Hematopoietic multipotent progenitor cell (in vitro differentiated cells): ENCODE measurements at places on chromosomes 13 and 19.

- DNase-seq, result no peak
These were observed 20.9 kb upstream of the C1QTNF9B start for GRCh38 chr13:23918208-23918607.

- no peak for DNase-seq
These were observed 263.6 kb downstream of the OXGR1 start for GRCh38 chr13:96730676-96731075.

GRCh38 chr13:114161644-114162532 is 17.2 kb upstream of the CFAP97D2 start:
- no peak for DNase-seq

GRCh38 chr19:14418856-14419105 is 360 bp downstream of the DDX39A start:
- DNase-seq, result no peak

DNA sequence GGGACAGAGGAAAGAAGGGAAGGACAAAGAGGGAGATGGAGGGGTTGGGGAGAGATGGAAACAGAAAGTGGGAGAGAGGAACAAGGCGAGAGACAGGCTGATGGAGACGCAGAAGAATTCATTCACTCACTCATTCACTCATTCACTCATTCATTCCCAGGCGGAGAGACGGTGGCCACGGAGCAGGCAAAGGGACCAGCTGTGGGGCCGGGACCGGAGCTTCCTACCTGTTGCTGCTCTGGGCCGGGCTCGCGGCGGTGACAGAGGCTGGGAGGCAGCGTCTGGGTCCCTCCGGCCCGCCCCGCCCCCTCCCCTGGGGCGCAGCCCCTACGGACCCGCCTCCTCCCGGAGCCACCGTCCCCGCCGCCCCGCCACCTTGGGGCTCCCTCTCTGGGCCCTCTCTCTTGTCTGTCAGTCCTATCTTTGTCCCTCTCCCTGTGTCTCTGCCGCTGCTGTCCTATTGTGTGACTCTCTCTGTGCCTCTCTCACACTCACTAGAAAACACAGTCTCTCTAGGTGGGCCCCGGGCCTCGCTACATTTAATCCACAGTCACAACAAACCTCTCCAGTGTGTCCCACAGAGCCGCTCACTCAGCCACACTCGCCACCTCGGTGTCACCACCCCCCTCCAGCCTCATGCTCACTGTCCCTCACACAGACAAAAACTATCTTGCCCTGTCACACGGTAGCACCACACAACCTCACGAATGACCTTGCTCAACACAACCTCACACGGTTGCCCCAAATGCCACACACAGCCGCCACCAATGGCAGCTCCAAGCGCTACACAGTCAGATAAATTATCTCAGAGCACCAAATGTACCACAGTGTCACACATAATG is at the start of gene GNG8:
Gene GNG8 (minus strand): TSS at position 283 of the 842 bp plus-strand sequence. CDS start 1,520 bp downstream, outside the sequence.
- DNase-seq, result peak; percentile 35

GRCh38 chr19:31141301-31141700 is 207.9 kb downstream of the TSHZ3 start:
- no peak for DNase-seq

GRCh38 chr13:45838171-45838745 is 13.3 kb downstream of the SIAH3 start:
- DNase-seq, result no peak

DNA sequence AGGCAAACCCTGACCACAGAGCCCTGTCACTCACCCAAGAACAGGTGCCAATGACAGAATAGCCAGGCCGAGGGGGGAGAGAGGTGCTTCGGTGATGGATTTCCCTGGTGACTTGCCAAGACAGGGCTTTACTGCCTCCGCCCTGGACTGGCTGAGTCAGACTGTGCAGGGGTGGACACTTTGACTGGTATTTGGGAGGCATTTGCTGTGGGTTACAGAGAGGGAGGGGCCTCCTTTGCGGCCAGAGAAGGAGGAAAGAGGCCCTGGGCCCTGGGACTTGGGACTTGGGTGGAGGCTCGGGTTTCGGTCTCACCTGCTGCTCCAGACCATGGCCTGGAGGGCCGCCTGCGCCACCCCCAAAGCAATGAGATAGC is 4.6 kb upstream of the EPS8L1 start:
- DNase-seq, result no peak
